Stimulated activated CD4-positive, alpha-beta T cell treated with anti-CD3 and anti-CD28 coated beads, TNF-alpha, amount 100 ng/mL, for 24 hours (primary cell): ENCODE measurements at places on chromosomes 16 and 17.

DNA sequence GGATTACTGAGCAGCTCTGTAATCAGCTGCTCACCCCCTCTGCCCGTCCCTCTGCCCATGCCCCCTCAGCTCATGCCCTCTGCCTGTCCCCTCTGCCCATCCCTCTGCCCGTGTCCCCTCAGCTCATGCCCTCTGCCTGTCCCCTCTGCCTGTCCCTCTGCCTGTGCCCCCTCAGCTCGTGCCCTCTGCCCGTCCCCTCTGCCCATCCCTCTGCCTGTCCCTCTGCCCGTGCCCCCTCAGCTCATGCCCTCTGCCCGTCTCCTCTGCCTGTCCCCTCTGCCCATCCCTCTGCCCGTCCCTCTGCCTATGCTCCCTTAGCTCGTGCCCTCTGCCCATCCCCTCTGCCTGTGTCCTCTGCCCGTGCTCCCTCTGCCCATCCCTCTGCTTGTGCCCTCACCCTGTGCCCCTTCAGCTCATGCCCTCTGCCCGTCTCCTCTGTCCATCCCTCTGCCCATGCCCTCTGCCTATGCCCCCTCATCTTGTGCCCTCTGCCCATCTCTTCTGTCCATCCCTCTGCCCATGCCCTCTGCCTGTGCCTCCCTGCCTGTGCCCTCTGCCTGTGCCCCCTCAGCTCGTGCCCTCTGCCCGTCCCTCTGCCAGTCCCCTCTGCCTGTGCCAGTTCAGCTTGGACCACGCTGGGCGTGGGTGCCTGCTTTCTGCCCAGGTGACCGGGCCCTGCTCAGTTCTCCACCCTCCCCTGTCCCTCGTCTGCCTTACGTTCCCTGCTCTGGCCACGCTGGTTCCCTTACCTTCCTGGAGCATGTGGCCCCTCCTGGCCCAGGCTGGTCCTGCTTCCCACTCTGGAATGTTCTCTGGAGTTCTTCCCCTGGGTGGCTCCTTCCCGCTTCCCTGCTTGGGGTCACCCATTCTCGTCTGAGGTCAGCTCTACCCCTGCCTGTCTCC lies 97.6 kb downstream of the NPIPB11 start:
- no peak for DNase-seq

DNA sequence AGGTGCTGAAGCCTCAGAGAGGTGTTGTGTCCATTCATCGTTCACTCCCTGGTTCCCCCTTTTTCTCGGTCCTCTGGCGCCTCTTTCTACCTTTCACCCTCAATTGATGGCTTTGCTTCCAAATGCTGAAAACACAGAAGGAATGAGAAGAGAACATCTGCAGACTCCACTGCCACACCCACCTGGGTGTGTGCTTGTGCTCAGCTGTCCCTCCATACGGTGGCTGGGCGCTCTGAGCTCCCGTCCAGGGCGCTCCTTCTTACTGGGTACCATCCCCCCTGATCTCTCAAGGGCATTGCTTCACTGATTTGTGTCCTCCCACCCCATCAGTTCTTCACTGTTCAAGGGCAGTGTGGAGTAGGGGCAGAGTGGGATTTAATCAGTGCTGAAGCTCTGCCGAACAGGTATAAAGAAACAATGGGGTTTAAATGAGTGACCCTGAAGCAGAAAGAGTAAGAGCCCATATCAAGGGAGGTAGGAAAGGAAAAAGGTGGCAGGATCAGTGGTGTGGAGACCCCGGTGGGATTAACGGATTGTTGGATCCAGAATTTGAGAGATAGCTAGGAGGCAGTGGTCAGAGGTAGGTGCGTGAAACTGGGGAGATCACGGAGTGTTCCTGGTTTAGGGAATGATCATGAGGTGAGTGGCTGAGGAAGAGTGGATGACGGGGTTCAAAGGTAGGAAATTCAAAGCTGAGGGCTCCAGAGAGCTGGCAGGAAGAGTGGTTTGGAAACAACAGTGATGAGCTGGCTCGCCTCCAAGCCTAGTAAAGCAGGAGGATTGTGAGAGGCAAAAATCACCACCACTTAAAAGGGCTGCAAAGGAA lies 40.8 kb downstream of the MRTFB start:
- no peak for DNase-seq

DNA sequence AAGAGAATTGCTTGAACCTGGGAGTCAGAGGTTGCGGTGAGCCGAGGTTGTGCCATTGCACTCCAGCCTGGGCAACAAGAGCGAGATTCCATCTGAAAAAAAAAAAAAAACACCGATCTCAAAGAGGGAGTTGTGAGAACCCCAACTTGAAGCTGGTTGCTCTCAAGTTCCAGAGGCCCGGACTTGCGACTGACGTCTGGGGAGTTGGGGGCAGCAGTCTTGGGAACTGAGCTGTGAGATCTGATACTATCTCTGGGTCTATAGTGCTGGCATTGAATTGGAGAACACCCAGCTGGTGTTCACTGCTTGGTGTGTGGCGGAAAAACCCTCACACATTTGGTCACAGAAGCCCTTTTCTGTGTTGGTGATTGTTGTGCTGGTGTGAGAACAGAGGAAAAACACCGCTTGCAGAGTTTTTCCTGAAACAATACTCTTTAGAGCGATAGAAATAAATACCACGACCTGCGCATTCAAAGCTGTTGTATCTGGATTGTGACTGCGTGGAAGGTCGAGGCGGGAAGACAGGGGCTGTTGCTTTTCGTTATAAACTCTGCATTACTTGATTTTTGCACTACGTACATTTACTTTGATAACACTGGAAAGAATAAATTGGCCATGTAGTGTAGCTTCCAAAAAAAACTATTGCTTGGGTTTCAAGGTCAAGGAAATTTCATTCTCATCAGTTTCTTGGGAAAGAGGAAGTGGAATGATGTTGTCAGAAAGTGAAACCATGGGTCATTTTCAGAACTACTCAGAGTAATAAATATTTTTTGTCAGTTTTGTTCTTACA lies 8.8 kb downstream of the SCIMP start:
- DNase-seq = no peak

DNA sequence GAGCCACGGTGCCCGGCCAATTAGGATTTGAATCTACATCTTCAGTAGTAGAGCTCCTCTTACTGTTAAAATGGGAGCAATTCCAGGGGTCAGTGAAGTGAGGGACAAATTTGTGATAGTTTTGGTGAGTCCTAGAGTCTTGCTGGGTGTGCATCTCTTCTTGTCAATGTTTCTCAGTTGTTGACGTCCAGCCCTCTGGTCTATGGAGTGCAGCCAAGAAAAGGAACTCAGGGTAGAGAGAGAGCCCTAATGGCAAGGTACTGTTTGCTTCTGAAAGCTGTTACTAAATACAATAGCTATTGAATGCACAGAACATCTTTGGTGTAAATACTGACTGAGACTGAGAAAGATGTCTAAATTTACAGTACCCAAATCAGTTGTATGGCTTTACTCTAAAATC lies 282.5 kb upstream of the SALL1 start:
- no peak for DNase-seq

DNA sequence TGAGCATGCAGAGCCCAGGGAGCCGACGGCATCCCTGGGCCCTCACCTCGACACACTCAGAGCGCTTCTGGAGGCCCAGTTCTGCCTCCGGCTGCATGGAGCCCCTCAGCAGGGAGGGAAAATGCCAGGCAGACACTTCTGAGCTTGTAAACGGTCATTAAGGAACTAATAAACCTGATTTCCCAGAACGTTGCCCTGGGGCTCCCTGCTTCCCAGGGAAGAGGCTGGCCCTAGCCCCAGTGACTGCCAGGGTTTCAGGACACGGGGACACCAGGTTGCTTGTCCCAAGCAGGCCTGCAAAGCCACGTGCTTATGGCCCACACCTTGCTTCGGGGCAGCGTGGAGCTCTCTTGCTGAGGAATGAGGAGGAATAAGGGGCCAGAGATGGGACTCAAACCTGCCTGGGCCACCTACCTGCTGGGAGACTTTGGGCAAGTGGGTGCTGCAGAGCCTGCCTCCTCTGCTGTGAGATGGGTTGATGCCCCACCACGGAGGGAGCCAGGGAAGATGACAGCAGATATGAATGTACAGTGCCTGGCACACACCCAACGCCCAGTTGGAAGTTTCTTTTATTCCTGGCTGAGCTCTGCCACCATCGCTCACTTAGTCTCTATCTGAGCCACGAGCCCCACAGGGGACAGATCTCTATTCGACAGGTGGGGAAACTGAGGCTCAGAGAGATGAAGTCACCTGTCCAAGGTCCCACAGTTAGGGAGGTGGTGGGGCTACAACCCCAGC lies 5.4 kb downstream of the RHBDF2 start:
- no peak for DNase-seq

- no peak for DNase-seq
Measured at GRCh38 chr16:54093281-54093680, 193.3 kb downstream of the IRX3 start.

DNA sequence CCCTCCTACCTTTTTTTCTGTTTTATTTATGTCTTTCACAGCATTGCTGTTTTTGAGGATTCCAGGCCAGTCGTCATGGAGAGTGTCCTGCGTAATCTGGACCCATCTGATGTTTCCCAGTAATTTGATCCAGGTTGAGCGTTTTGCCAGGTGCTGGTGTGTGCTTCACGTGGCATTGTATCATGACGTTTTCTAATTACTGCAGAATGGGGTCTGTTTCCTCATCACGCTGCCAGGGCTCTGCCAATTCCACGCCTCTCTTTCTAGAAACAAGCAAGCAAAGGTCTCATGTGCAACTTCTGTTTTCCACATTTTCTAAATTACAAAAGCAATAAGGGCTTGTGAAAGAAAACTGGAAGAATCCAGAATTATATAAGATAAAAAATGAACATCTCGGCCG lies 28.3 kb upstream of the BHLHA9 start:
- no peak for DNase-seq
